ENCODE measurements at places on chromosomes 2 and 18. TPM values are rescaled to one million over a fixed set of nuclear protein-coding genes. Genes with fewer than 3 reads are reported as not detected.

The UGT1A6 gene
- total RNA-seq: 1.7 TPM

The NEMP2 gene
- total RNA-seq: 9.3 TPM

The CHN1 gene
- total RNA-seq: 27.4 TPM

The EN1 gene
- total RNA-seq: not detected

- H3K4me1 ChIP-seq: peaks cover 25% of the 10 kb centered on the region
- H3K27ac ChIP-seq: no peak overlapping the region
- no peak overlapping the region for H3K4me3 ChIP-seq
- no peak for DNase-seq
These were observed 12.4 kb downstream of the SLC8A1 start for GRCh38 chr2:40439473-40439872.

DNA sequence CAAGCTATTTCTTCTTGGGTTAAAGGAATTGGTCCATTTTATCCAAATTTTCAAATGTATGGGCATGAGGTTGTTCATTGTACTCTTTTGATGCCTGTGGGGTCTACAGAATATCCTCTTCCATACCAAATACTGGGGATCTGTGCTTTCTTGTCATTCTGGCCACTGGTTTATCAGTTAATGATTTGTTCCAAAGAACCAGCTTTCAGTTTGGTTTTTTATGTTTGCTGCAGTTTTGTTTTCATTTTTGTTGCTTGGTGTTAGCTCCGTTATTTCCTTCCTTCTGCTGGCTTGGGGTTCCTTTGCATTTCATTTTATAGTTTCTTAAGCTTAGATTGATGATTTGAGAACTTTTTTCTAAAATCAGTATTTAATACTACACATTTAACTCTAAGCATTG, 45.5 kb downstream of the SLC66A2 start:
- no peaks in the 10 kb centered on the region for H3K4me1 ChIP-seq
- no peak overlapping the region for H3K27ac ChIP-seq
- no peaks in the 10 kb centered on the region for H3K36me3 ChIP-seq

GRCh38 chr2:63789338-63790020, 52.2 kb upstream of the UGP2 start:
- no peaks in the 10 kb centered on the region for H3K27me3 ChIP-seq
- H3K4me3 ChIP-seq: no peak overlapping the region
- no peak overlapping the region for H3K27ac ChIP-seq
- H3K36me3 ChIP-seq: no peaks in the 10 kb centered on the region
- no peak for DNase-seq

DNA sequence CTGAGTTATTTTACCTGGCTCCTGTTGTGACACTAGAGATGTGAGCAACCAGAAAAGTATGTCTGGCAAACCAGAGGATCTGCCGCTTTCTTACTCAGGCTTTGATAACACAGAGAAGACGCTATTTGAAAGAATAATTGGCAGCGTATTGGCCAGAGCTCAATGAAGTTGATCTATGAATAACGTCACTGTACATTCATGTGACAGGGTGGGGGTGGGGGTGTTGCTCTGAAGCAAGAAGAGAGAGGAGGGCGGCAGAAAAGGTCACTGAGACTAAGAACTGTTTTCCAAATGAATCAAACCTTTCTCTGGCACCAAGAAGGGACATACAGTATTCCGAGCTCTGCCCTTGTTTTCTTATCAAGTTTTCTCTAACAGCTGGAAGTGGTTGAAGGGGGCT, 1.7 kb upstream of the ONECUT2 start:
- DNase-seq: no peak
- no peak overlapping the region for H3K4me3 ChIP-seq
- H3K36me3 ChIP-seq: no peaks in the 10 kb centered on the region
- H3K27me3 ChIP-seq: peaks cover 97% of the 10 kb centered on the region
- H3K27ac ChIP-seq: no peak overlapping the region

- H3K4me3 ChIP-seq: no peak overlapping the region
- H3K36me3 ChIP-seq: no peaks in the 10 kb centered on the region
- no peak overlapping the region for H3K27ac ChIP-seq
- peaks cover 16% of the 10 kb centered on the region for H3K27me3 ChIP-seq
These were observed 38.9 kb upstream of the TRIM43 start for GRCh38 chr2:95552911-95553310.

GRCh38 chr2:198096002-198096401, 291.6 kb downstream of the PLCL1 start:
- no peaks in the 10 kb centered on the region for H3K27me3 ChIP-seq
- H3K27ac ChIP-seq: no peak overlapping the region
- no peaks in the 10 kb centered on the region for H3K36me3 ChIP-seq

DNA sequence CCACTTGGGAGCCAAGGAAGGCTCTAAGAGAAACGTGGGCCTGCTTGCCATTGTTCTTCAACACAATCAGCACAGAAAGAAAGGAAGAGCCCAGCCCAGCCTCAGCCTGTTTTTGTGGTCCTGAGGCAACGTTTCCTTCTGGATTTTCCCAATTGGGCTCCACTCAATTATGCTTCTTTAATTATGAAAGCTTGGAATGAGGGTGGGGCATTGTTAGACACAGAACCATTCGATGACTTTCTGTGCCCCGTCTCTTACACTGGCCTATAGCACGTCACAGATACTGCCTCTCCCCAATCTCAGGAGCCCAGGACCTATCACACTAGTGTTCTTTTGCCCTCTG, 207.4 kb downstream of the ZFP36L2 start:
- H3K27ac ChIP-seq: peak overlapping the region; percentile 82
- DNase-seq: no peak
- no peaks in the 10 kb centered on the region for H3K27me3 ChIP-seq
- H3K4me3 ChIP-seq: no peak overlapping the region

GRCh38 chr2:134336352-134336751, 82.5 kb downstream of the MGAT5 start:
- DNase-seq: no peak
- no peak overlapping the region for H3K27ac ChIP-seq
- H3K27me3 ChIP-seq: no peaks in the 10 kb centered on the region
- no peaks in the 10 kb centered on the region for H3K4me1 ChIP-seq
- no peak overlapping the region for H3K4me3 ChIP-seq

GRCh38 chr2:177543007-177543760, 150.6 kb downstream of the AGPS start:
- no peak overlapping the region for H3K27ac ChIP-seq
- H3K4me3 ChIP-seq: no peak overlapping the region
- peaks cover 4% of the 10 kb centered on the region for H3K36me3 ChIP-seq

- H3K27ac ChIP-seq: no peak overlapping the region
- no peaks in the 10 kb centered on the region for H3K27me3 ChIP-seq
- no peaks in the 10 kb centered on the region for H3K4me1 ChIP-seq
- H3K4me3 ChIP-seq: no peak overlapping the region
- no peaks in the 10 kb centered on the region for H3K36me3 ChIP-seq
- no peak for DNase-seq
These were observed 249.1 kb upstream of the SPRED2 start for GRCh38 chr2:65681503-65681902.

DNA sequence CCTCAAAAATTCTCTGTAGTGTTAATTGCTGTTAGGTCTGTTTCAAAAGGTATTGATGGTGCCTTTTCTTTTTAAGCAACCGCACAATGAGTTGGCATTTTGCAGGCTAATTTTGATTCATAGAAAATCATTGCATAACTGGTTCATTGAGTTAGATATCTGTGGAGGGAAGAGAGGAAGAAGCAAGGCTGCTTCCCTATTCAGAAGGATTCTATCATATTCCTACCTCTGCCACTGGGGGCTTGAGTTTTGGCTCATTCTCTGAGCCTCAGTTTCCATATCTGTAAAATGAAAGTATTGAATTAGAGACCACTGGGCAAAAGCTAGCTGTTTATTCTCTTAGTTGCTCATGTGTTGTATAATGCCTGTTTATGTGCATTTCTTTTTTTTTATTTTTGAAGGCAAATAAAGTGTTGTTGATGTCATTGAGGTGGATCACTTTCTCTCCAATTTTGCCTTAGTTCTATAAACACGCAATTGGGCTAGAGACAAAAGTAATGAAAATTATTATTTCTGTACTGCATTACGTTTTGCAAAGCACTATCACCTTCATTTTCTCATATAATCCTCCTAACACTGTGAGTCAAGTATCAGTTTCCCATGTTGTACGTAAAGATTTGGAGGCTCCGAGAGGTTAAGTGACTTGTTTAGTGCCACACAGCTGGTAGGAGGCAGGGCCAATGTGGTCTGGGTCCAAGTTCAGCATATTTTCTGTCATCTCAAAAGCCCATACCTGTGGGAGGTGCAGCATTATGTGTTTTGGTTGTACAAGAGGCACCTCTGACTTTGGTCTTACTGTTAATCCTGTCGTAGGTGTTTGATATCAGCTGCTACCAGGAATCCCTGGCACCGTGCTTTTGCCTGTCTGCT, 5.9 kb downstream of the TRIB2 start:
- H3K27me3 ChIP-seq: no peaks in the 10 kb centered on the region
- DNase-seq: no peak
- no peak overlapping the region for H3K27ac ChIP-seq
- peaks cover 39% of the 10 kb centered on the region for H3K36me3 ChIP-seq
- no peak overlapping the region for H3K4me3 ChIP-seq
- peaks cover 11% of the 10 kb centered on the region for H3K4me1 ChIP-seq

GRCh38 chr2:45895241-45895861, 243.9 kb downstream of the PRKCE start:
- H3K36me3 ChIP-seq: no peaks in the 10 kb centered on the region
- H3K4me1 ChIP-seq: peaks cover 81% of the 10 kb centered on the region
- no peaks in the 10 kb centered on the region for H3K27me3 ChIP-seq

- H3K4me3 ChIP-seq: no peak overlapping the region
- H3K27ac ChIP-seq: no peak overlapping the region
- H3K4me1 ChIP-seq: no peaks in the 10 kb centered on the region
These were observed 30.0 kb downstream of the GALNT1 start for GRCh38 chr18:35611518-35611917.

DNA sequence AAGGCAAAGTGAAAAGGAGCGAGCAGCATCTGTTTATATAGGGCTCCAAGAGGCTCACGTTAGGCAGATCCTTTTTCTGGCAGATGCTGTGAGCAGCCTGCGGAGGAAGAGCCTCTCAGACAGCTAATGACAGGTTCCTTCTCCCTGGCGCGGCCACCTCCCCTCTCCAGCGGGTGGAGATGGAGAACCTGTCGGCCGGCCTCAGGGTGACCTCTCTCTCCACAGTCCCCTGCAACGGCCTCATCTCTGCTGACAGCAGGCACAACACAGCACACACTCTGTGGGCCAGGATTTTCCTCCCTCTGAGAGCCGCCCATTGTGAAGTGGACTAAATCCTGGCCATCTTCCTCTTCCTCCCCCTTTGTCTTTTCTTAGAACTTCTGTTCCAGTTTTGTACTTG, 119.8 kb downstream of the PRKCE start:
- H3K36me3 ChIP-seq: no peaks in the 10 kb centered on the region
- H3K27ac ChIP-seq: peak overlapping the region; percentile 55
- peaks cover 3% of the 10 kb centered on the region for H3K4me1 ChIP-seq
- peak overlapping the region; percentile 3 for H3K4me3 ChIP-seq
- no peaks in the 10 kb centered on the region for H3K27me3 ChIP-seq

Measured in left lung (tissue), 14 donors.